ENCODE measurements at places on chromosomes 3 and 15.

DNA sequence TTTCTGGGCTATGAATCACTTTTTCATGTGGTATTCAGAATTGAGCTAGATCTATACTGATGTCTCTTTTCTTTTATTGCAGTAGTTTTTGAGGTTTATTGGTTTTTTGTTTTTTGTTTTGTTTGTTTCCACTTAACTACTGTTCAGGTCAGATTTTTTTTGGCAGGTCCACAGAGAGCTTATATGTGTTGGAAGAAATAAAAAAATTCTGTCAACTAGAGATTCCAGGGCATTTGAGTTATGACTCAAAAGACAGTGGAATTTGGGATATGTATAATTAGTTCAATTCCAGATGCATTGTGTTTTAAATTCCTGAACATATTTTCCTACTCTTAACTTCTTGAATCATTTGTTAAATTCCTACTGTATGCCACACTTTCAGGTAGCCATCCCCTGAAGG lies 727.2 kb downstream of the SI start:
- DNase-seq = no peak

- no peak for DNase-seq
Observed at GRCh38 chr15:39079296-39079847, 501.5 kb upstream of the THBS1 start.

DNA sequence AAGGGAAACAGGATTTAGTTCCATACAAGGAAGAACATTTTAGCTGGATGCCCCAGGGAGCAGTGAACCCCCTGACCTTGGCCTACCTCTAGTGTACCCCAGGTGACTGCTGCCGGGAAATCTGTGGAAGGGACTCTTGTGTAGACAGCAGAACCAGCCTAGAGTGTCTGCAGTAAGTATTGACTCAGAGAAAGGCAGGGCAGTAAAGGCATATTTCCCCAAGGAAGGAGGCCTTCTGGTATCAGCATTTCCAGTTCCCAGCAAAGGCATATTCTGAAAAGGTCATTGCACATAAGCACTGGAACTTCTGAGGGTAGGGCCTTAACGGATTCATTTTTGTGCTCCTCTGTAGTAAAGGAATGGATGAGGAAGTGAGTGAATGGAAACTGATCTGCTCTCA lies 246.2 kb downstream of the FAM43A start:
- no peak for DNase-seq

GRCh38 chr3:192747746-192748145 lies 20.4 kb upstream of the FGF12 start:
- DNase-seq = no peak

GRCh38 chr3:194342861-194343560 lies 8.1 kb downstream of the CPN2 start:
- no peak for DNase-seq

DNA sequence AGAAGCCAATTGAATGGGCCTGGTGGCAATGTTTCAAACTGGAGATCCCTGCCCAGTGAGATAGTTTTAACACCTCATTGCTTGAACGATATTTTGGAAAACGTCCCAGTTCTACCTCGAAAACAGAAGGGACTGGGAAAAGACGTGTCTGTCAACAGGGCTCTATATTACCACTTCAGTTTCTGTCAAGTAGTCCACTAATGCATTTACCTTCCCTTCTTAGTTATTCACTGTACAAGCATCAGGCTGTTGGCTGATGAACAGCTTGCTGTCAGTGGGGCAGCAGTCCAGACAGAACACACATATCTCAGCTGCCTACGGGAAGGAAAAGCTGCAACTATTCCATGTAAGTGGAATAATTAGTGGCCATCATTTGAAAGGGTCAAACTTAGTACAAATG lies 794.7 kb upstream of the GBE1 start:
- no peak for DNase-seq

DNA sequence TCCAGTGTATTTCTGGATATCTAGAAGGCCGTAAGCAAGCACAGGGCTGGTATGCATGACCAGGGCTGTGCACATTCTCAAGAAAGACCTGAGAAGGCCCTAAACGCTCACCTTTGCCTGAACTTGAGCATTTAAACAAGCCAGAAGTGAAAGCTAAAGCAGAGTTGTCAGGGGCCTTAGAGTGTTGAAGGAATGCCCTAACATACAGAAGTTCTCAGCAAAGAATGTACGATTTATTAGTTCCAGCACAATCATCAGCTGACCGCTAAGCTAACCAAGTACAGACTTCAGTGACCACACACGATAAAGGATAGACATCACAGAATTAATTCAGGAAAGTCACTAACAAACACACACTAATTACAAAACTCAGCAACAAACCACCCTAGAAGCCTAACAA lies 8.7 kb downstream of the HLTF start:
- no peak for DNase-seq

DNA sequence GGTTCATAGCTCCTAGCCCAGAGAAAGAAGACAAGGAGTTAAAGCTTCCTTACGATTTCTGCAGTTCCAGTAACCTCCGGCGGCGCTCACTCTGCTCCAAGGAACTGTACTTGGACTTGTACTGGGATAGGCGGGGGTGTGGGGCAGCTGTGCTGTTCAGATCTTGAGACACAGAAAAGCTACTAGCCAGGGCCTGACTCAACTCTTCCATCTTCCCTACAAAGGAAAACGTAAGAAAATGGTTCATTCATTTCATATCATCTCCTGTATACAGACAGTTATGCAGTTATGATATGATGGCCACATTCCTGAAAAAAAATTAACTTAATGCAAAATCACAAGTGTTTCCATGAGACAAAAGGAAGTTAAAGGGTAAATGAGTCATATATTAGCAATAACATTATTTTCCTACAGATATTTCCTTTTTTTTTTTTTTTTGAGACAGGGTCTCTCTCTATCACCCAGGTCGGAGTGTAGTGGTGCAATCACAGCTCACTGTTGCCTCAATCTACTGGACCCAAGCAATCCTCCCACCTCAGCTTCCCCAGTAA lies 4.6 kb downstream of the SNUPN start:
- no peak for DNase-seq

GRCh38 chr3:17301271-17301670 lies 416.5 kb downstream of the PLCL2 start:
- no peak for DNase-seq

- DNase-seq = no peak
Observed at GRCh38 chr3:106255870-106256248, 387.0 kb upstream of the CBLB start.

- no peak for DNase-seq
Observed at GRCh38 chr3:115004201-115005140, 142.6 kb downstream of the ZBTB20 start.

DNA sequence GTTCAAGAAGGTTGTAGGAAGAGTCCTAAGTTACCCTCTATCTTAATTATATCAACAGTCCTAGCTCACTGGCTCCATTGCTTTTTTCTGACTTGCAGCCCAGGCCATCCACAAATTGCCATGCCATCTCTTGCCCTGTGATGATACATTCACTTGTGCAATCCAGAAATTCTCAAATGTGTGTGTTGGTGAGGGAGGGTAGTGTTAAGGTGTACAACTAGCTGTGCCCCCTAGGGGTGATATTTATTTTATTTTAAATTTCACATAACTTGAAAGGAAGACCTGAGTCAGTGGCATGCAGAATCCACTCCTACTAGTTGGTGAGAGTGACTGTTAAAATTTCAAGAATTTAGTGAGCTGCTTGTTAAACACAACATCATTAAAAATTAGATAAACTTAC lies 156.1 kb upstream of the ANKRD28 start:
- DNase-seq = no peak

DNA sequence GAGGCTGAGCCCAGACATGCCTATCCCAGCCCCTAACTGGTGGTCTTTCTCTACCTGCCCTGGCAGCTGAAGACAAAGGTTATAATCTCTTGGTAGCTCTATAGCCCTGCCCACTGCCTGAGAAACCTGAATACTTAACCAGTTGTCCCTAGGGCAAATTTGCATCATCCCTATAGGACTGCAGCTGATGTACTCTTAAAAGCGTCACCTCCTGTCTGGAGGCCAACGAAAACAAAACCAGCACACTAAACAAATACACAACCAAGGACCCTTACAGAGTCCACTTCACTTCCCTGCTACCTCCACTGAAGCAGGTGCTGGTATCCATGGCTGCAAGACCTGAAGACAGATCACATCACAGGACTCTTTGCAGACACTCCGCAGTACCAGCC lies 98.0 kb downstream of the KCNAB1 start:
- no peak for DNase-seq

DNA sequence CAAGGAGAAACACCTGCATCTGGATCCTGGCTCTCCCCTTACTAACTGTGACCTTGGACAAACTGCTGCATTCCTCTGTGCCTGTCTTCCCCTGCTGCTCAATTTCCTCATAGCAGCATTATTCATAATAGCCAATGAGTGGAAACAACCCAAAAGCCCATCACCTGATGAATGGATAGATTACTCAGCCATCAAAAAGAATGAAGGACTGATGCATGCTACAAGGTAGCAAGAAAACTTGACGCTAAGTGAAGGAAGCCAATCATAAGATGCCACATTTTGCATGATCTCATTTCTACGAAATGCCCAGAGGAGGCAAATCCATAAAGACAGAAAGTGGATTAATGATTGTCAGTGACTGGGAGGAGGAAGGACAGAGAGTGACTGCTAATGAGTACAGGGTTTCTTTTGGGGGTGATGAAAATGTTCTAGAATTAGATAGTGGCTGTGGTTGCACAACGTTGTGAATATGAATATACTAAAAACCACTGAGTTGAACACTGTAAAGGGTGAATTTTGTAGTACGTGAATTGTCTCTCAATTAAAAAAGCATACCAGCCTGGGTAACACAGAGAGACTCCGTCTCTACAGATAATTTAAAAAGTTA lies 11.2 kb downstream of the IGDCC4 start:
- DNase-seq = no peak

GRCh38 chr15:40940296-40940801 lies 11.2 kb downstream of the DLL4 start:
- DNase-seq = no peak

All from CD8-positive, alpha-beta T cell (primary cell).